ENCODE measurements at places on chromosomes 5 and 9.

GRCh38 chr5:149795360-149795759 lies 65.2 kb downstream of the PPARGC1B start:
- no peak for DNase-seq

- no peak for DNase-seq
Observed at GRCh38 chr9:99049641-99050040, 55.3 kb upstream of the TGFBR1 start.

- no peak for DNase-seq
Observed at GRCh38 chr9:16527573-16527972, 342.9 kb downstream of the BNC2 start.

DNA sequence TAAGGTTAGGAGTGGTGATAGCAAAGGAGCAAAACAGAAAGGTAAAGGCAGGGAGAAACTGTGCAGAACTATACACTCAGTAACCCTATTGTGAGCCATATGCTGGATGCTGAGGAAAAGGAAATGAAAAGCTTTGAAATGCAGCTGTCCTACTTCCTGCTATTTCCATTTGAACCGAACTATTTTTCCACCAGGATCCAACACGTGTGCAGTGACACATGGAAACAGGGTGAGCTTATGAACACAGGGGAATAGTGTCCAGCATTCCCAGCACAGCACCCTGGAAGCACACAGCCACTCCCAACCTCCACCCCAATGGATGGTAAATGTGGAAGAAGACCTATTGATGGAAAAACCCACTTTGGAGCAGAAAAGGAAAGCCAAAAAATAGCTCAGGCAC lies 69.0 kb upstream of the SLC12A2 start:
- DNase-seq, result no peak

GRCh38 chr9:131668439-131669268 lies 71.2 kb downstream of the RAPGEF1 start:
- DNase-seq, result peak; percentile 63

DNA sequence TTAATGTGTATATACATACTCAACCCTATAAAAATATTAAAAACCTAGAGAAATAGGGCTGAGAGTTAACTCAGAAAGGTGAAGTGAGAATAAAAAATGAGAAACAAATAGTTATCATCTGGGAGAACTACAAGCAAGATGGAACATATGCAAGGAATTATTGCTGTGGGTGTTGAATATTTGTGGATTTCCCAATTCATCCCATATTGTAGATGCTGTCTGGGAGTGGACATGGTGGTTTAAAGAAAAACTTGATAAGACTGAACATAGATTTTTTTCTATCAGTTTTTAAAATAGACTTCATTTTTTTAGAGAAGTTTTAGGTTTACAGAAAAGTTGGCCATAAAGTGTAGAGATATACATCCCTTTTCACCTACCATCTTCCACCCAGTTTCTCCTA lies 263.5 kb downstream of the SPATA31D1 start:
- DNase-seq, result no peak

DNA sequence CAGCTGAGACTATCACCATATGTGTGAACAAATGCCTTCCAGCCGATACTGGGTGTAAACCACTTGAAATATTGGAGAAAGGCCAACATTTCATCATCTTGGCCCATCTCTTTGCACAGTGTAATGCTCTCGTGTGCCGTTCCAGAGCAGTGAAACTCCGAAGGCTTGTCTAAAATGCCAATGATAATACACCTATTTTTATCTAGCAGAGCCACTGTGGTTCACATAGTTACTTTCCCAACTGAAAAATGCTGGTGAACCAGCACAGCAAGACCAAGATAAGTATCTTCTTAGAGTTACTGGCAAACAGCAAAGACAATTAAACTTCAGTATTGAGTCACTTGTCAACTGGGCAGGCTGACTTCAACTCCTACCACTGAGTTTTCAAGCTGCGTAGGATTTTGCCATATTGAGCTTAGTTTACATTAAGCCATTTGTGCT lies 379.9 kb upstream of the ACTBL2 start:
- no peak for DNase-seq

DNA sequence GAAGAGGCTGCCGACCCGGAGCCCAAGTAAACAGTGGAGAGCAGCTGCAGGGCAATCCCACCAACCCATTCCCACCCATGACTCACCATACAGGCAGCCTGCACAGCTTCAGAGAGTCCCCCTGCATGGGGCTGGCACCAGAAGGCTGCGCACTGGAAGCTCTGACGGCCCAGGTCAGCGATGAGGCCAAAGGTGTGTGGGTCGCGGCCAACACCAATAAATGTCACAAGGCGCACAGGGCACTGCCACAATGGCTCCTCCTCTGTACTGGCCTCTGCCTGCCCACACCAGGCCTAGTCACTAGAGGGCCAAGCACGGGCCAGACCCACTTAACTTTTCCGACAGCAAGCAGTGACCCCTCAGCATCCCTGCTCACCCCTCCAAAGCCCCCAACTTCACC lies 3.0 kb upstream of the SRA1 start:
- DNase-seq, result no peak

- DNase-seq, result no peak
Observed at GRCh38 chr5:14268738-14269137, 125.6 kb downstream of the TRIO start.

DNA sequence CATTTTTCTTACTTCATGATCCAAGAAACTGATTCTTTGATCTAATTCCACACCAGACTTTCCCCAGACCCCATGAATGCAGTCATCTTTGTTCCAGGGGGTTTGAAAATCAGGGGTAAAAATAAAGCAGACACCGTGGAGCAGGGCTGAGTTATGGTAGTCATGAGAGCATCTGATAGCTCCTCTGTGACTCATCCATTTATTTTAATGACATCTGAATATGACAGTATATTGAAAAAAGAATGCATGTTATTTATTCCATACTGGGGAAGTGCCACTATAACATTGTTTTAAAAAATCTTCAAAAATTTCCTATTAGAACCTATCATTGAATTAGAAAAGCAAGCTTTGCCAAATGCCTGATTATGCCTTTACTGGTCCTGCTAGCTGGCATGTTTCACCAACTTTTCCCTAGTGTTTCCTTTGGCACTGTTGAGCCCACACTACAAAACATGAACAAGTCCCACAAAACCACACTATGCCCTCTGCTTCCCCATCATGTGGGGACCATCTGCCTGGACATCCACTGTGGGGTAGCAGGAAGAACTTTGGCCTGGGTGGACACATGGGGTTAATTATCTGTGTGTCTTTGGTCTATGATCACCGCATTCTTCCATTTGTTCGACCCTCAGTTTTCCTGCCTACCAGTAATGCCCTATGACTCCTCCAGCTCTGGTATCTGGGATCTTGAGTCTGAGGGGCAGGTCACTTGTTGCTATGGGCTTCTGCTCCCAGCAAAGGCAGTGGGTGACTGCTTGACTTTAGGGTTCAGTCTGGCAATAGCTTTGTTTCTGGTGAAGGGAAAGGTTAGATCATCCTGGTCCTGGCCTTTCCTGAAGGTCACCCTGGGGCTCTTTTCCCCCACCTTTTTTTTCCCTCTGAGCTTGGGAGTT lies 82.7 kb upstream of the PANK3 start:
- DNase-seq, result no peak

- no peak for DNase-seq
Observed at GRCh38 chr5:140267559-140268018, 35.3 kb downstream of the PFDN1 start.

GRCh38 chr9:6641056-6641455 lies 4.5 kb downstream of the GLDC start:
- no peak for DNase-seq

- DNase-seq, result no peak
Observed at GRCh38 chr5:149640350-149640999, 59.2 kb downstream of the ARHGEF37 start.

DNA sequence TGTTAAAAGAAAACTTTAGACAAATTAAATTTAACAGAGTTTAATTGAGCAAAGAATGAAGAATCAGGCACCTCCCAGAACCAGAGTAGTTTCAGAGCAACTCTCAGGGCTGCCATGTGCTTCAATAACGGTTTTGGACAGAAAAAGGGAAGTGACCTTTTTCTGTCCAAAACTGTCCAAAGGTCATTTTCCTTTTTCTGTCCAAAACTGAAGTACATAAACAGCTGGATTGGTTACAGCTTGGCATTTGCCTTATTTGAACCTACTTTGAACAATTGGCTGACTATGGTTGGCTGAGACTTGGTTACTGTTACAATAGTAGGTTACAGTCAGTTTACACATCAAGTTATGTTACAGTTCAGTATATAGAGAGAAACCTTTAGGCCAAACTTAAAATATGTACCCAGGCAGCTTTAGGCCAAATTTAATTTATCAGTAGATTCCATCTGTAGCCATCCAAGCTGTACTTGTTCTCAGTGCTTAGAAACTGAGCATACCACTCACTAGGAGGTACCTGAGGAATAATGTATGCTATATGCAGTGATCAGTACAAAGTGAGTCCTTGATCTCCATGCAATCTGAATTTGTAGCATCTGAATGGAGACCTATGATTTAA lies 44.0 kb downstream of the C9orf85 start:
- DNase-seq, result no peak

Data from right cardiac atrium (tissue), 5 donors.